Esophagus muscularis mucosa (tissue), 4 donors: ENCODE measurements at places on chromosomes 2 and 18. TPM values are rescaled to one million over a fixed set of nuclear protein-coding genes. Genes with fewer than 3 reads are reported as not detected.

Gene GKN1
- not detected for total RNA-seq

Gene SETBP1
- 62.5 TPM for total RNA-seq

Gene EGR4
- not detected for total RNA-seq

Gene PAIP2B
- total RNA-seq: 13.2 TPM

Gene CYP27A1
- total RNA-seq: 26.3 TPM

Gene CABYR
- 3.1 TPM for total RNA-seq

Gene SLC66A2
- total RNA-seq: 27.0 TPM

Gene ZNF521
- total RNA-seq: 15.6 TPM

Gene OTOS
- total RNA-seq: not detected
